ENCODE measurements at places on chromosomes 13 and 19.

- no peak for DNase-seq
Observed at GRCh38 chr13:111443981-111444380, 123.5 kb downstream of the TEX29 start.

DNA sequence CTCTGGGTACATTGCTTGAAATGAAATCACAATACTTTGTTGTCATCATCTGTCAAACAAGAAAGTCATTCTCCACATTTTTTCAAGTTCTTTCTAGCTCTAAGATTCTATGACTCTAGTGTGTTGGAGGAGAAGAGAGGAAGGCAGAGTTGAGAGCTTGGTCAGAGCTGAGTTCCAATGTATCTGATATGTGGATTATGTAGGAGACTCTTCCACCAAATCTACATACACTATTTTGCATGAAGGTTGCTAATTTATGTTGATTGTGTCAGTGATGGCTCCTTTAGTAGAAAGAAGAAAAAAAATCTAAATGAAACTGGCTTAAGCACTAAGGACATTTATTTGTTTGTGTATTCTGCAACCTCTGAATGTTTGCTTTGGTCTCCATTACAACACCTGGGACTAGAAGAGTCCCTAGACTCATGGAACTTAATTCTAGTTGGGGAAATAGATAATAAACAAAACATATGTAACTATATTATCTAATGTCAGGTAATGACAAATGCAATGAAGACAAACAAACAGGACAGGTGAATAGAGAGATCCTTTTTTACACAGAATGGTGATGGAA lies 691.9 kb downstream of the UQCRFS1 start:
- no peak for DNase-seq

- no peak for DNase-seq
Observed at GRCh38 chr13:111913761-111914140, 153.2 kb upstream of the SOX1 start.

DNA sequence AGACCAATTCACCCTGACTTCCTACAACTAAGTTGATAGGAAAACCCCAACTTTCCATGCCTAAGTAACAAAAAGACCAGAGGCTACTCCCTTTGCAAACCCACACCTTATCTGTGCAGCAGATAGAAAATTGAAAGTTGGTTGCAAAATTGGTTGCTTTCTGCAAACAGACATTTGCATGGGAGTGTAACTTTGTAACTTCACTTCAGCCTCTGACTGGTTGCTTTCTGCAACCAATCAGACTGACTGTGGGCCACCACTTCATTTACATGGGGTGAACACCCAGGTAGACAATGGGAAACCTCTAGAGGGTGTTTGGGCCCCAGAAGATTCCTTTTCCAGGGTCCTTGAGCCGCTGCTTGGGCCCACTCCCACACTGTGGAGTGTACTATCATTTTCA lies 9.8 kb downstream of the TEX30 start:
- DNase-seq: no peak

GRCh38 chr13:75558145-75558840 lies 8.7 kb downstream of the UCHL3 start:
- no peak for DNase-seq

DNA sequence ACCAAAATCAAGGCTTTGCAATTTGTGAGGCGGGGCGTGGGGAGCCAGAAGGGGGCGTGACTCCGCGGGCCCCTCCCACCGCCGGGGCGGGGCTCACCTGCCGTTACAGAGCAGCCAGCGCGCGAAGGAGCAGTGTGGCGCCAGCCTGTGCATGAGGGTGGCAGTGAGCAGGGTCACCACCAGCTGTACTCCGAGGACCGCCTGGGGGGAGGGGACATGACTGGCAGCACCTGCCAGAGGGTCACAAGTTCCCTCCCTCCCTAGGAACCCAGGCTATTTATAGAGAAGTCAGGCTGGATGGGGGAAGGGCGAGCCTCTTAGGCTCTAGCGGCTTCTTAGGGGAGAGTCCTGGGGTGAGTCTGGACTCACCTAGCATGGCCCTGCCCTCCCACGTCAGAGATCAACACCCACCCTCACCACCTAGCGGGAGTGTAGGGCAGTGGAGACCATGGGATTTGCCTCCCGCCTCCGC lies 3.6 kb downstream of the TMEM161A start:
- no peak for DNase-seq

DNA sequence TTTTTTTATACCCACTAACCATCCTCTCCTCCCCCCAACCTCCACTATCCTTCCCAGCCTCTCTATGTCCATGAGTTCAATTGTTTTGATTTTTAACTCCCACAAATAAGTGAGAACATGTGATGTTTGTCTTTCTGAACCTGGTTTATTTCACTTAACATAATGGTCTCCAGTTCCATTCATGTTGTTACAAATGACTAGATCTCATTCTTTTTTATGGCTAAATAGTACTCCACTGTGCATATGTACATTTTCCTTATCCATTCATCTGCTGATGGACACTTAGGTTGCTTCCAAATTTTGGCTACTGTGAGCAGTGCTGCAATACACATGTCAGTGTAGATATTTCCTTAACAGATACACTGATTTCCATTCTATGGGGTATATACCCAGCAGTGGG lies 24.9 kb upstream of the ACP7 start:
- DNase-seq: no peak

DNA sequence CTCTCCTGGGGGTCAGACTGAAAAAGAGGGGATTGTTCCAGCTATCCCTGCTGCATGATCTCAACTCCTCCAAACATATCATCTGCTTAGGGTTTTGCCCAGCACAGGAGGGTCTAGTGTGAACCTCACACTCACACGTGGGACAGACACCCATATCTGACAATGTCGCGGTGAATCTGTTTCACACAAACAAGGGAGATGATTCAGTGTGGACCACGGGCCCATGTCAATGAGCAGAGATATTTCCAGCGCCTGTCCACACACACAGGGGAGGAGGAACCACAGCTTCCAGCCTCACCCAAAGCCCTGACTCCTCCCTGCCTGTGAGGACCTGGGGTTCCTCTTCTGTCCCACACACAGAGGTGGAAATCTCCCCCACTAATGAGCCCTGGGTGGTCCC lies 29.6 kb upstream of the KIR3DL3 start:
- no peak for DNase-seq

DNA sequence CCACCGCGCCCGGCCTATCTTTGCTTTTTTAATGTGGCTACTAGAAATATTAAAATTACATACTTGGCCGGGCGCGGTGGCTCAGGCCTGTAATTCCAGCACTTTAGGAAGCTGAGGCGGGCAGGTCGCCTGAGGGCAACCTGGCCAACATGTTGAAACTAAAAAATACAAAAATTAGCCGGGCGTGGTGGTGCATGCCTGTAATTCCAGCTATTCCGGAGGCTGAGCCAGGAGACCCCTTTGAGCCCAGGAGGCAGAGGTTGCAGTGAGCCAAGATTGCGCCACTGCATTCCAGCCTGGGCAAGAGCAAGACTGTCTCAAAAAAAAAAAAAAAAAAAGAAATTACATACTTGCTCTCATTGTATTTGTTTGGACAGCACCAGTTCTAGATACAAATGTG lies 34.8 kb upstream of the DPRX start:
- DNase-seq: no peak

DNA sequence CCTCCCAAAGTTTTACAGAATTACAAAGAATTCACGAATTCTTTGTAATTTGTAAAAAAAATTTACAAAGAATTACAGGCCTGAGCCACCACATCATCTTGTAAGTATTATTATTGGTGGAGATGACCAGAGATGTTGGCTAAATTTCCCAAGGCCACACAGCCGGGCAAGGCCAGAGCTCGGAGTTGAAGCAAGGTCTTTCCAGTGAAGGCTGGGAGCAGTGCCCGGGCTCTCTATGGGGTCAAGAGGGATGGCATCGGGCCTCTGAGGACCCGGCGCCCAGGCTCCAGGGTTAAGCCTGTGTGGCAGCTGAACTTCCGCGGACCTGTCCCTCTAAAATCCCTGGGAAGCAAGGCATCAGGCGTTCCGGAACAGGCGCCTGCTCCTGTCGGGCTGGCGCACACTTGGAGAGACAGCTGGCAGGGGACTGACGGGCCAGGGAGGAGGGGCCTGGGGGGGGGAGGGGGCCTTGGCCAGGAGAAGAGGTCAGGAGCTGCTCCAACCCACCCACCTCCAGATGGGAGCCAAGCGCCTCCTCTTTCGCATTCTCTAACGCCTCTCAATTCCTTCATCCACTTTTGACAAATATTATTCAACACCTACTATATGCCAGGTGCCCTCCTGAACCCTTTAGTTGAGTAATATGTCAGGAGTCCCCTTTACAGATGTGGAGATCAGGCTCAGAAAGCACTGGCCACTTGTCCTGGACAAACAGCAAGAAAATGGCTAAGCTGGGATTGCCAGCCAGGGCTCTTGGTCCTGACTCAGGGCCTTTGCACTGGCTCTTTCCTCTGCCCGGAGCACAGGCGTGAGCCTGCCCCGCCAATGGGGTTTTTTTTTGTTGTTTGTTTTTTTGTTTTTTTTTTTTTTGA lies 36.8 kb upstream of the SEMA6B start:
- DNase-seq: no peak

GRCh38 chr13:89490661-89491060 lies 1819.5 kb downstream of the SLITRK5 start:
- DNase-seq: no peak

- DNase-seq: no peak
Observed at GRCh38 chr13:46571189-46571908, 18.4 kb downstream of the LRCH1 start.

GRCh38 chr13:98429977-98430736 lies 146.8 kb downstream of the STK24 start:
- DNase-seq: no peak

- DNase-seq: peak; percentile 62
Observed at GRCh38 chr19:10644260-10645007, 9.7 kb upstream of the ILF3 start.

- DNase-seq: peak; percentile 80
Observed at GRCh38 chr13:45137526-45137925, 17.2 kb downstream of the GTF2F2 start.

GRCh38 chr19:14015524-14016035 lies 9.5 kb upstream of the RFX1 start:
- no peak for DNase-seq

- no peak for DNase-seq
Observed at GRCh38 chr13:113877149-113877990, 13.5 kb upstream of the GAS6 start.

DNA sequence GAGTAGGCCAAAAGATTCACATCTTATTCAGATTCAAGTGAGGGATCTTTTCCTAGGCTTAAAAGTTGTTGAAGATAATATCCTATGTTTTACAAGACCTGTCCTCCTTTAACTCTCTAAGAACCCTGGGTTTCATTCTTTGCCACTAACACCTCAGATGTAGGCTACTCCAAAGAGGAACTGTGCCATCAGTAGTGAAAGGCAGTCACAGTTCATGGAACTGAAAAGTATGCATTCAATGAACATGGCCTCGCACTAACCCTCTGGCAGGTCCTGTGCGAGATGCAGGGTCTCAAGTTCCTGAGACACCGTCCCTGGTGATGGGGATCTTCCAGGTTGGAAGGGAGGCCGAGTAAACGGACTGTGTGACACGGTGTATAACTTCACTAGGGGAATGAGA lies 4.3 kb downstream of the LGALS14 start:
- DNase-seq: no peak

- no peak for DNase-seq
Observed at GRCh38 chr19:16626796-16627192, 1.2 kb downstream of the MED26 start.

- DNase-seq: no peak
Observed at GRCh38 chr13:20442375-20442774, 83.3 kb downstream of the CRYL1 start.

- DNase-seq: no peak
Observed at GRCh38 chr19:7701049-7701653, 780 bp downstream of the FCER2 start.

GRCh38 chr19:32651729-32652140 lies 23.2 kb downstream of the ANKRD27 start:
- DNase-seq: no peak

GRCh38 chr13:20336761-20337160 lies 104.6 kb upstream of the GJB6 start:
- no peak for DNase-seq

- DNase-seq: no peak
Observed at GRCh38 chr13:99071666-99072065, 93.8 kb upstream of the DOCK9 start.

DNA sequence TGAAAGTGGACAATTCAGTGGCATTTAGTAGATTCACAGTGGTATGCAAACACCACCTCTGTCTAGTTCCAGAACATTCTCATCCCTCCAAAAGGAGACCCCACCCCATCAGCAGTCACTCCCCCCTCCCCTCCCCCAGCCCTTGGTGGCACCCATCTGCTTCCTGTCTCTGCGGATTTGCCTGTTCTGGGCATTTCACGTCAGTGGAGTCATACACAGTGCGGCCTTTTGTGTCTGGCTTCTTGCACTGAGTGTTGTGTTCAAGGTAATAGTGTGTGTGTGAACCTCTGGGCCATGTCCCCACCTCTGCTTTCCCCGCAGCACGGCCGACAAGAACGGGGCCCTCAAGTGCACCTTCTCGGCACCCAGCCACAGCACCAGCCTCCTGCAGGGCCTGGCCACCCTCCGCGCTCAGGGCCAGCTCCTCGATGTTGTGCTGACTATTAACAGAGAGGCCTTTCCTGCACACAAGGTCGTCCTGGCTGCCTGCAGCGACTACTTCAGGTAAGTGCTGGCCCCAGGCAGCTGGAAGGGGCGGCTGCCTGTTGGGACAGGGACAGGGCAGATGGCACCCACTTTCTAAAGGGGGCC lies 19.4 kb upstream of the CRTC1 start:
- DNase-seq: no peak

GRCh38 chr19:35184884-35185283 lies 30.3 kb downstream of the FXYD5 start:
- no peak for DNase-seq

GRCh38 chr19:30608471-30608870 lies 236.3 kb downstream of the ZNF536 start:
- DNase-seq: no peak

DNA sequence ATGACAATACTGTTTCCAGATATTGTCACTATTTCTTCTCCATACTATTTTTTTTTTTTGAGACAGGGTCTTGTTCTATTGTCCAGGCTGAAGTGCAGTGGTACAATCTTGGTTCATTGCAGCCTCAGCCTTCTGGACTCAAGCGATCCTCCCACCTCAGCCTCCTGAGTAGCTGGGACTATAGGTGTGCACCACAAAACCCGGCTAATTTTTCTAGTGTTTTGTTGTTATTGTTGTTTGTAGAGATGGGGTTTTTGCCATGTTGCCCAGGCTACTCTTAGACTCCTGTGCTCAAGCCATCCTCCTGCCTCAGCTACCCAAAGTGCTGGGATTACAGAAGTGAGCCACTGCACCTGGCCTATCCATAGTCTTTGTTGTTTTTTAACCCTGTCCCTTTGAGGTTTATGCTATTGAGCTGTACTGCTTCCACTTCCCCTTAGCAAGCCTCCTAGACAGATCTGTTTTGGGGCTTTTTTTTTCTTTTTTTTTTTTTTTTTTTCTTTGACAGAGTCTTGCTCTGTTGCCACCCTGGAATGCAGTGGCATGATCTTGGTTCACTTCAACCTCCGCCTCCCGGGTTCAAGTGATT lies 27.6 kb upstream of the MAP3K10 start:
- no peak for DNase-seq

- DNase-seq: no peak
Observed at GRCh38 chr13:44455769-44456168, 82.1 kb downstream of the SERP2 start.

GRCh38 chr13:46895381-46895780 lies 1.5 kb downstream of the HTR2A start:
- DNase-seq: no peak
